ENCODE measurements at places on chromosomes 6 and 20.

DNA sequence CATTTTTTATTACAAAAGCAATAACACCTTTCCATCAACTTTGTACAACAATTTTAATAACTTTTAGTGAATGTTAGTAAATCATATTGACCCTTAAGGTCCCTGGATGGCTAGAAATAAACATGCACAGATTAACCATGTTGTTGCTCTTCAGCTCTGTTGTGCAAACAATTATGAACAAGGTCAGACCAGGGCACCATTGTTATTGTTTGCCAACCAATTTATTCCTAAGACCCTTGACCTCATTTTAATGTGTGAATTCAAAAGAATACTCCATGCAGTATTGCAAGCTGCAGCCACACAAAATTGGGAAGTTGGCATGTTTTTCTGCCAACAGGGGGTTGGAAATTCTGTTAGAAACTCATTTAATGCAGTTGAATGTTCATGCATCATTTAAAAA lies 426.6 kb upstream of the MAP3K7 start:
- DNase-seq = no peak

DNA sequence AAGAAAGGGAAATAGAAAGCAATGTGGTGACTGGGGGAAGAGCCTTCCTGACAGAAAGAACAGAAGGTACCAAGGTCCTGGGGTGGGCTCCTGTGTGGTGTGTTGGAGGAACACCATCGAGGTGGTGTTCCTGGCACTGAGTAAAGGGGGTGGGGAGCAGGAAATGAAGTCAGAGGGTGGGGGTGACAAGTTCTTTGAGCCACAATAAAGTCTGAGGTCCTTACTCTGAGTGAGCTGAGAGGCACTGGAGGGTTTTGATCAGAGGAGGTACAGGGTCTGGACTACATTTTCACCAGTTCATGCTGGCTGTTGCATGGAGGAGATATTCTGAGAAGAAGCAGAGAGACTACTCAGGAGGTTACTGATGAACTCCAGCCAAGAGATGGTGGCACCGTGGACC lies 198.2 kb downstream of the GMPR start:
- DNase-seq = no peak

GRCh38 chr6:89440200-89440599 lies 7.2 kb downstream of the ANKRD6 start:
- no peak for DNase-seq

GRCh38 chr20:22829356-22829755 lies 205.8 kb upstream of the SSTR4 start:
- DNase-seq = no peak

DNA sequence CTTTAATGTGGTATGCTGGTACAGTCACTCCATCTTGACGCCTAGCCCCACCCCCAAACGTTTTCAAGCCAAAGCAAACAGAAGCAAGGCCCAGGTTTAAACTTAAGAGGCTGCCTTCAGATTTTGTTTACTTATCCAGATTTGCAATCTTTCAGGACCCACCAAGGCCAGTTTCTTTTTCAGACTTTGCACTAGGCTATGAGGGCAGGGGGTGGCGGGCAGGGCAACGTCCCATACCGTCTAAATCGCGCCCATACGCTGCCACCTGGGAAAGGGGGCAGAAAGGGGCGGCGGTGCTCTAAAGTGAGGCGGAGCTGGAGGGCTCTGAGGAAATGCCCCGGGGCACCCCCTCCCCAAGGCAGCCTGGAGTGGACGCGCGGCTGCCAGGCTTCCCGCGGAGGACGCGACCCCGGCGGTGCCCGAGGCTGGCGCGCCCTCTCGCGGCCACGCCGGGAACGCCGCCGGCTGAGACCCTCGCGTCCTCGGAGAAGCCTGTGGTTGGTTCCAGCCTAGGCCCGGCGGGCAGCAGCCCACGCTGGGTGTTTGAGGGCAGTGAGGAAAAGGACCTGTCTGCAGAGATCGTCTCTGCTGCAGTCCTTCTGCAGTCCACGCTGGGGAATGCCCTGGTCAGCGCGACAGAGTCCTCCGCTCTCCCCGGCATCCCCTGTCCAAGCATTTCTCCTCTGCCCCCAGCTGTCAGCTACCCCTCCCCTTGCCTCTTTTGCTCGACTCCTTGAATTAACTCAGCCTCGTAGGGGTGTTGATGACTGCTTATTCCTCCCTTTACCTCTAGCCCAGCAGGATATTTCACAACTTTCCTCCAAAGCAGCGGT lies 129.2 kb upstream of the PRND start:
- no peak for DNase-seq

DNA sequence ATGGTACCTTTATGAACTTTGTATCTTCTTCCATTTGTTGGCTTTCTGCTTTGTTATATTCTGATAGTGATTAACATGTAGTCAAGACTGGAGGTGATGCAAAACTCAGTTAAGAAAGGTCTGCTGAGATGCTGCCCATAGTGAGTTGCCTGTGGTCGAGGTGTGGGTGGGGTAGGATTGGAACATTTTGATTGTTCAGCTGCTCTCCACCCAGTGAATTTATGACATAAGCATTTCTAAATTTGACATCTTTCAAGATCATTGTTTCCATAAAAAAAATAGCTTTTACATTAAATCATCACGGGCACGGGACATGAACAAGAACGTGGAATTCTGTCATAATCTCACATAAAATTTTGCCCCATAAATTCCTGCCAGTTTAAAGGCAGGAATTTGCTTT lies 146.6 kb upstream of the POU3F2 start:
- DNase-seq = no peak

DNA sequence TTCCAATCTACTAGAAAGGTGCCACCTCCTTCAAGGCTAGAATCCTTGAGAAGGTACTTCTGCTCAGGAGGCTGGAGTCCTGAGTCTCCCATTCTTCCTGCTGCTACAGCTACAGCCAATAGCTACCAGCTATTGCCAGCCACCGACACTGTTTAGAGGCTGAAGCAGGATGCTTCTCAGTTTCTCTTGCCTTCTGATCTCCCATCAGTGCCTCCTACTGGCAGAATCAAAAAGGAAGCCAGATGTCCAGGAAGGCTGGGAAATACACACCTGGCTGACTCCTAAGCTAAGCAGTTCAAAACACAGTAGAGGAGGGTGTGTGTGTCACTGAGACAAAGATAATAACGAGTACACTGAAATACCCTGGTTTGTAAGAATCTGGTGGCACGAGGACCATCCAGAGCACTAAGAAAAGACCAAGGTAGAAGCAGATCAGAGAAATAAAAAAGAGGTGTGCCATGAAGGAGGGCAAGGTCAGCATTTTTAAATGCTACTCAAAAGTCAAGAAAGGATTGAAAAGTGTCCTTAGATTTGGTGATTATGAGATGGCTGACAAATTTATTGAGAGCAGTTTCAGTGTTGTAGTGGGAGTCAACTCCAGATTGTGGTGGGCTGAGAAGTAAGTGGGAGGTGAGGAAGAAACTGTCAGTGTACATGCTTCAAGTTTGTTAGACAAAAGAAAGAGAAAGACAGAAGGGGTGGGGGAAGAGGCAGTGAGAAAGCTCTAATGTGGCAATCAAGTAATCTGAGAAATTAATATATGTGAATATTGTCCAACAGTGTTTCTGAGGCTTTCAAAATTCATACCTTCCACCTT lies 2.3 kb upstream of the HLA-DMA start:
- no peak for DNase-seq

GRCh38 chr6:40398810-40399477 lies 188.2 kb downstream of the LRFN2 start:
- DNase-seq = no peak
